CD4-positive, CD25-positive, alpha-beta regulatory T cell (primary cell): ENCODE measurements at places on chromosomes 11 and 22. TPM values are rescaled to one million over a fixed set of nuclear protein-coding genes. Genes with fewer than 3 reads are reported as not detected.

Gene MYBPC3
- not detected for total RNA-seq

GRCh38 chr11:128365044-128365443, 222.3 kb downstream of the ETS1 start:
- DNase-seq = peak; percentile 48

Gene DTX4
- 1.0 TPM for total RNA-seq

Gene ENTHD1
- not detected for total RNA-seq

GRCh38 chr22:35432228-35432905, 32.4 kb downstream of the MCM5 start:
- DNase-seq = no peak

DNA sequence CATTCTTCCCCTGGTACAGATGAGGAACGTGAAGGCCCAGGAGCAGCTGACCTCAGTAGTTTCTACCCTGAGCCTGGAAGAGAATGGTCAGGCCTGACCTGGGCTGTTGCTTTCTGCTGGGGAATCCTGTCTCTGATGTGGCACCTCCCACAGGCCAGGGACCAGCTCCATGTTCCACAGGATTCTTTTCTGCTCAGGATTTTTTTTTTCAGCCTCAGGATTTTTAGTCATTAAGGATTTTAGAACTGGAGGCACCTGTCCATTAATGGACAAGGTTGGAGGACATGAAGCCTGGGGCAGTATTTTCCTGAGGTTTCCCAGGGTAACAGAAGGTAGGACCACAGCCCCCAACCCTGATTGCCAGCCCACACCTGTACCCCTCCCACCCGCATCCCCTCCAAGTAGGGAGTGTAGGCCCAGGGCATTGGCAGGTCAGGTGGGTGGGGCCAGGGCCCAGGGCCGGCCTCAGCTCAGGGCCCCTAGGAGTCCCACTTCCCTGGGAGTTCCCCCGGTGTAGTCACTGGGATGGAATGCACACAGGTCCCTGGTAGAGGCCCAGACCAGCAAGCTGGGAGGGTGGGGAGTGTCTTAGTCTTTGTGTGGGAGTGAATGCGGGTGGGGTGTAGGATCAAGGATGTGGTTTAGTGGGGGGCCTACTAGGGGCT, 16.1 kb downstream of the BIK start:
- DNase-seq = no peak

- DNase-seq = no peak
Observed at GRCh38 chr11:57410287-57410686, 16.6 kb downstream of the SLC43A3 start.

- DNase-seq = no peak
Observed at GRCh38 chr11:109728056-109728455, 306.1 kb downstream of the C11orf87 start.

Gene FOLR3
- total RNA-seq = not detected
